Thyroid gland (tissue), 4 donors: ENCODE measurements at places on chromosomes 4 and X. TPM values are rescaled to one million over a fixed set of nuclear protein-coding genes. Genes with fewer than 3 reads are reported as not detected.

The RS1 gene
- total RNA-seq = not detected

DNA sequence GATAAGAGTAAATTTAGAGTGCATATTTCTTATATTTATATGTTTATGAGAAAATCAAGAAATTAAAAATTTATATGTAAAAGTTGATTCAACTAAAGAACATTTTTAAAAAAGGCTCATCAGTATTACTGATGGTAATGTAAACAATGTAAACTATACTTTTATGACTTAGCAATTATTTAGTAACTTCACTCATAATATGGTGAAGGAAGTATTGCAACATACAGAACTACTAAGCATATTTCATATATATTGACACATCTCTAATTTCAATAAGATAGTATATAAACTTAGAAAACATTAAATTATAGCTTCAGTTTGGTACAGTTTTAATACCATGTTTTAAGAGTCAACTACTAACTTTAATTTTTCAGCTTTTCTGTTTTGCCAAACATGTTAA, 512.8 kb upstream of the PCDH7 start:
- DNase-seq = no peak

DNA sequence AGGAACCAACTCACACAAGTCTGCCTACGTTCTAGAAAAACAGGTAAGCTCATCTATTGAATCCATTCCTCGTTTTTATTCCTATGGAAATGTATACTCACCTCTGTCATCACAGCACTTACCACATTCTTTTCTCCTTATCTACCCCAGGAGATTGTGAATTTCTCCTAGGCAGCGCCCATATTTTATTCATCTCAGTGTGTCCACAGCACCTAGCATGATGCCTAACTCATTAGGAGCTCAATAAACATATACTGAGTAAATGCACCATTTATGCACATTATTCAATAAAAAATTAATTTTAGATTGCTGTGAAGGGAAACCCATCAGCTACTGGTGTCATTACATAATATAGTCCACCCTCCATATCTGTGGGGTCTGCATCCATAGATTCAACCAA, 106.2 kb upstream of the MBNL3 start:
- DNase-seq = no peak

The RHOXF2 gene
- total RNA-seq = not detected

The FABP2 gene
- total RNA-seq = not detected

DNA sequence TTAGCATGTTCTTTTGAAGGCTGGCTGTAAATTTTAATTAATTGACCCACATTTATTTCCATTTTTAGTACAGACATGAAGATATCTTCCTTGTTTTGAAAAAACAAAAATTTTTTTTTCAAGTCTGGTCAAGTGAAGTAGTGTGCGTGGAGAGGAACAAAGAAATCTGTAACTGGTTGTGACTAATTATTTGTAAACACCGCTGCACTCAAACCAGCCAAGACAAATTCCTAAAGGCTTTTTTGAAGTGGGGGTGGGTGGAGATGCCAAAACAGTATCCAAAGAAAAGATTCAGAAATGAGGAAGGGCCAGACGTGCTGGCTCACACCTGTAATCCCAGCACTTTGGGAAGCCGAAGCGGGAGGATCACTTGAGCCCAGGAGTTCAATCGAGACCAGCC, 88.3 kb downstream of the SHROOM2 start:
- no peak for DNase-seq

The DTHD1 gene
- total RNA-seq = 0.71 TPM

The PCDH10 gene
- total RNA-seq = 0.56 TPM

- peak; percentile 16 for DNase-seq
Observed at GRCh38 chrX:55342533-55343501, 78.1 kb upstream of the PAGE3 start.

GRCh38 chrX:151896734-151897474, 15.8 kb upstream of the MAGEA4 start:
- DNase-seq = no peak

The CLTRN gene
- total RNA-seq = 1.7 TPM

GRCh38 chrX:11632732-11633131, 33.0 kb downstream of the ARHGAP6 start:
- no peak for DNase-seq

DNA sequence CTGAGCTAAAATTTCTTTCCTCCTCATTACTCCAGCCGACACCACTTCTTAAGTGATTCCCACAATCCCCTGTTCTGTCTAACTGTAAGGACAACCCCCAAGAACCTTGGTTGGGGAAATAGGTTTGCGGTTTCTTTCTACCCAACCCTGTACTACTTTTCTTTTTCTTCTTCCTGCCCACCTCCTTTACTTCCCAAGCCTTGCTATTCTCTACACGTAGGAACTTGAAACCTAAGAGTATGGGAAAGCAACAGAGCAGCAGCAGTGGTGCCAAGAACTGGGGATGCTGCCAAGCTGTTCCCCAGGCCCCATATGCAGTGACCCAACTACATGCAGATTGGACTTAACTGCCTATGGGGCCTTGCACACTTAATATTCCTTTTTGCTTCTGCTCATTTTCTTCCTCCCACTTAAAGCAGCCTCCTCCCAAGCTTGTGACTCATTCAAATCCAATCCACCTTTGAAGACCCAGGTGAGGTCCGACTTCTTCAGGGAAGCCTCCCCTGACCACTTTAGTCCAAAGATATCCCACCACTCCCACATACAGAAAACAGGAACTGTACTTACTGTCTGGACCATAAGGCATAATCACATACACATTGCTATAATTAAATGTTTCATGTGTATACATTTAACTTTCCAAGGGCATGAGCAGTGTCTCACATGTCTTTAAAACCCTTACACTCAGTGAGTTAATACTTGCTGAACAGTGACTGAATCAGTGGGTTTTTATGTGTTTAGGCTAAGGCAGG, 1.7 kb downstream of the FAM120C start:
- DNase-seq = no peak

The RBM47 gene
- total RNA-seq = 369 TPM

The ANOS1 gene
- 24.8 TPM for total RNA-seq

The P2RY8 gene
- 3.5 TPM for total RNA-seq

DNA sequence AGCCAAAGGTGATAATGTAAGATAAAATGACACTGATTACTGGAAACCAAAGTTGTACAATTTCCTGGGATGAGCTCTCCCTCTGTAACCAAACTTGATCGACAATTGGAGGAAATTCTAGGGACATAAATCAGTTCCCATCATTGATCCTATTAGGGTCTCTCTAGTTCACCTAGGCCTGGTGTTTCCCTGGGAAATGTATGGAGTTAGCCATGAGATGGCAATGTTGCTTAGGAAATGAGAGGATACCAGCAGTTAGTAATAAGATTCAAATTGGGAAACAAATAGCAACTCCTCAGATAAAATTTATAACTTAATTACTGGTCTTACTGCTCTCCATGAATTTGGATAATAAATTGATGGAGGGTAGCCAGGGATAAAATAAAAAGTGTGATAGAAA, 52.2 kb downstream of the SPATA18 start:
- DNase-seq = no peak

The MAGEB10 gene
- not detected for total RNA-seq

- DNase-seq = no peak
Observed at GRCh38 chrX:147891896-147892295, 19.8 kb upstream of the FMR1 start.

The GUCY1A1 gene
- 11.4 TPM for total RNA-seq

DNA sequence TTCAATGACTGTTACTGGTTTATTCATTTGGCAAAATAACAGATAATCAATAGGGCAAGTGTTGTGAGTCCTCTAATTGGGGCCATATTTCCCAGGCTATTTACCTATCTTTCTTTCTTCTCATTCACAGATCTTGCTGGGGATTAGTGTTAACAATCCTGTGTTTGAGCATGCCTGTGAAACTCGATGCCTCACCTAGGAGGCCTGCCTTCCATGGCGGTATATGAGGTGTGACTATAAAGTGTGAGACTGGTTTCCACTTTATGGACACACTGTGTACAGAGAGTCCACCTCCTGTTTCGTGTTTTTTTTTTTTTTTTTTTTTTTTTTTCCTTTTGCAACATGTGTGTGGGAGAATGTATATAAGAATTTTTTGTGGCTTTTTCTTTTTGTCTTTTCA, 199.3 kb downstream of the BMPR1B start:
- DNase-seq = no peak

- DNase-seq = no peak
Observed at GRCh38 chr4:152728343-152728742, 48.5 kb upstream of the TMEM154 start.

DNA sequence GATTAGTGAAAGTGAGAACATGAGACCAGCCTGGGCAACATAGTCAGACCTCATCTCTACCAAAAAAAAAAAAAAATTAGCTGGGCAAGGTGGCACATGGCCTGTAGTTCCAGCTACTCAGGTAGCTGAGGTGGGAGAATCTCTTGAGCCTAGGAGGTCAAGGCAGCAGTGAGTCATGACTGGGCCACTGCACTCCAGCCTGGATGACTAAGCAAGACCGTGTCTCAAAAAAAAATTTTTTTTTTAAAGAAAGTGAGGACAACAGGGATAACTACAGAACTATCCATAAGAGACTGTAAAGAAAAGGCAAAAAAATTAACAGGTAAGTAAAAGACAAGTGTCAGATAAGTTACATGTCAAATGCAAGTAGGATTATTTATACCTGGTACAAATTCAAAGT, 13.5 kb upstream of the SPP1 start:
- peak; percentile 17 for DNase-seq

DNA sequence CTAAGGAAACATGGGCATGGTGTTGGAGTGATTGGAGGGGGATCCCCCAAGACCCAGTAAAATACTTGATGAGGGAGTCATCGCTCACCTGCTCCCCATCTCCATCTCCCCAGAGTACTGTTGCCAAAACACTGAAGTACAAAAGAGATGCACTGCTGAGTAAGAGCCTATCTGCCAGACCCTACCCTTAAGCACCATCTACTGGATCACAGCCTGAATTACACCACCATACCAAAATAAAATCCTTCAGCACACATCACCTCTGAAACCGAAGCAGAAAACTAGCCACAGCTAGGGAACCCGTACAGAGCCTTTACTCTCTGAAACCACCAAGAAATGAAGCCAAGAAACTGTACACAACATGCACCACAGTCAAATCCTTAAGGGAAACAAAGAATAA, 466.3 kb upstream of the ACTRT1 start:
- no peak for DNase-seq

DNA sequence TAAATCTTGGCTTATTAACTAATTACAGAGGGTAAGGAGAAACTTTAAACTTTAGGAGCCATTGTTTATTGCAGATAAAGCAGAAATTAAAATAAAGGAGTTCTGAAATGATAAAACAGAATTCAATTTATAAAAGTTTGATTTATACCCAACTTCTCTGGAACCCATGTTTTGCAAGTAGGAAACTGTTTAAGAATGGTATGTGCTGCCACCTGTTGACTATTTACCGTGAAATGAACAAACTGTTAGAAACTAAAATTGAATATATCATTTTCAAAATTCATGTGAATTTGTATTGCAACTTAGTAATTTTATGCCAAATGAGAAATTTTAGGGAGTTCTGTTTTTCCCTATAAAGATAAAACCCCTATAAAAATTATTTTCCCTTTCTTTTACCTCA, 11.0 kb upstream of the TBC1D8B start:
- no peak for DNase-seq

The PABPC1L2A gene
- not detected for total RNA-seq

The GSX2 gene
- total RNA-seq = not detected

DNA sequence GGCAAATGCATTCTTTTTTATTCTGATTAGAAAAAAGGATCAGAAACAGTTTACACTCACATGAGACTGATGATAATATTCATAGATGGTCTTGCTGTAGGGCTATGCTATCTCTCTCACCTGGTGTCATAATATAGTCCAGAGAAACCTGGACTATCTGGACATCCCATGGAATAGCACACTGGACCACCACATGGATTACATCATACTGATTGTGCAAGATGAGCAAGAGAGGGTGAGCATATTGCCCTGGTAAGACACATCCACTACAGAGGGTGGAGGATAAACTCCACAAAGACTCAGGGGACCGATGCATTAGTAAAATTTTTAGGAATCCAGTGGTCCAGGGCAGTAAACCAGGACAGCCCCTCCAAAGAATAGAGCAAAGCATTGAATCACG, 8.2 kb downstream of the SYN1 start:
- DNase-seq = no peak

The TMEM47 gene
- 53.8 TPM for total RNA-seq

The TCEAL4 gene
- total RNA-seq = 72.0 TPM

- no peak for DNase-seq
Observed at GRCh38 chr4:89957046-89957926, 62.6 kb downstream of the MMRN1 start.

DNA sequence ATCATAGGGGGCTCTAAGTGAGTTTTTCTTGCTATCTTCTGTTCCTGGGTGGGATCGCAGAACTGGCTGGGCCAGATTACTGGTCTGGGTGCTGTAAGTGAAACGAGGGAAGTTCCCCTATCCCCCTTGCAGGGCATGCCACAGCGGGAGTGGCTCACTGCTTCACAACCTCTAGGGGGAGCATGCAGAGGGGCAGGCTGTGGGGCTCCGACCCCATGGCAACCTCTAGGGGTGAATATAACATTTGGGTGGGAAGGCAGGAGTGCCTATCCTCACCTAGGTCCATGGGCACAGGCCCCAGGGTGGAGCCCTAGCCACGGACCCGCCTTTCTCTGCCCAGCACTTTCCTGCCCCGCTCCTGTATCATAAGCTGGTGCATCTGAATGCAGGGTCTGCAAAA, 1.7 kb upstream of the RRAGB start:
- DNase-seq = no peak

DNA sequence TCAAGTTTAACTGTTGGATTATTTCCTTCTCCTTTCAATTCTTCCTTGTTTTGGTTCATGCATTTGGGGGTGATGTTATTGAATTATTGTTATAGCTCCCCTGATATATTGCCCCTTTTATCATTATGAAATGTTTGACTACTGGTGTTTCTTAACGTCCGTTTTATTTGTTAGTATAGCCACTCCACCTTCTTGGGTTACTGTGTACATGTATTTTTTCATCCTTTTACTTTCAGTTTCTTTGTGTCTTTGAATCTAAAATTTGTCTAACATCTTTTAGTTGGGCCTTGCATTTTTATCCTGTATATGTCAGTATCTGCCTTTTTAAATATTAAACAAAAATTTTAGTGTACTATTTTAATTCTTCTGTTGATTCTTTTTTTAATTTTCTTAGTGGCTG, 88.7 kb downstream of the TNIP2 start:
- DNase-seq = no peak

The PABPC1L2B gene
- total RNA-seq = not detected

DNA sequence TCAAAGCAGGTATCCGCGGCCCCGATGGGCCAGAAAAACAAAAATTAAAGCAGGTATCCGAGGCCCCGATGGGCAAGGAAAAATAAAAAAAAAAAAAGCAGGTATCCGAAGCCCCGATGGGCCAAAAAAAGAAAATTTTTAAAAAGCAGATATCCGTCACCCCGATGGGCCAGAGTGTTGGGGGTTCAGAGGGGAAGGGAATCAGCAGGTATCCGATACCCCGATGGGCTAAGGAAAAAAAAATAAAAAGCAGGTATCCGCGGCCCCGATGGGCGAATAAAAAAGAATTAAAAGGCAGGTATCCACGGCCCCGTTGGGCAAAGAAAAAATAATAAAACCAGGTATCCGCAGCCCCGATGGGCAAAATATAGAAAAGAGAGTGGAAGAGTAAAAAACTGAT, 289.0 kb downstream of the CHIC1 start:
- no peak for DNase-seq

The PAPSS1 gene
- 22.7 TPM for total RNA-seq

GRCh38 chr4:16820329-16820728, 78.1 kb downstream of the LDB2 start:
- no peak for DNase-seq

The TLR2 gene
- total RNA-seq = 9.9 TPM
